ENCODE measurements at places on chromosomes 7 and 10. TPM values are rescaled to one million over a fixed set of nuclear protein-coding genes. Genes with fewer than 3 reads are reported as not detected.

- DNase-seq: no peak
- H3K4me1 ChIP-seq: peaks cover 4% of the 10 kb centered on the region
- H3K4me3 ChIP-seq: no peak overlapping the region
- no peak overlapping the region for H3K27ac ChIP-seq
Measured at GRCh38 chr7:121874298-121874697, 1.3 kb downstream of the PTPRZ1 start.

- no peak for DNase-seq
- no peaks in the 10 kb centered on the region for H3K36me3 ChIP-seq
- peaks cover 31% of the 10 kb centered on the region for H3K4me1 ChIP-seq
- H3K27me3 ChIP-seq: peaks cover 77% of the 10 kb centered on the region
Measured at GRCh38 chr10:117544711-117545140, 2.2 kb downstream of the EMX2 start.

DNA sequence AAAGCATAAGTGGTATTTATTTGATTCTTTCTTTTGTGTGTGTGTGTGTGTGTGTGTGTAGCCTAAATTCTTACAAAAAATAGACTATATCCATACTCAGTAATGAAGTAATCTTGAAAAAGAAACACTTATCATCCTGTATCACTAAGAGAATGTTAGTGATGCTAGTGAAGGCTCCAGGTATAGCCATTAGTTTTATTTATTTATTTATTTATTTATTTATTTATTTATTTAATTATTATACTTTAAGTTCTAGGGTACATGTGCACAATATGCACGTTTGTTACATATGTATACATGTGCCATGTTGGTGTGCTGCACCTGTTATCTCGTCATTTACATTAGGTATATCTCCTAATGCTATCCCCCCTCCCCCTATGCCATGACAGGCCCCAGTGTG lies 436.0 kb downstream of the HTR7 start:
- no peak overlapping the region for H3K27ac ChIP-seq
- H3K4me1 ChIP-seq: no peaks in the 10 kb centered on the region
- H3K27me3 ChIP-seq: no peaks in the 10 kb centered on the region
- no peaks in the 10 kb centered on the region for H3K36me3 ChIP-seq

DNA sequence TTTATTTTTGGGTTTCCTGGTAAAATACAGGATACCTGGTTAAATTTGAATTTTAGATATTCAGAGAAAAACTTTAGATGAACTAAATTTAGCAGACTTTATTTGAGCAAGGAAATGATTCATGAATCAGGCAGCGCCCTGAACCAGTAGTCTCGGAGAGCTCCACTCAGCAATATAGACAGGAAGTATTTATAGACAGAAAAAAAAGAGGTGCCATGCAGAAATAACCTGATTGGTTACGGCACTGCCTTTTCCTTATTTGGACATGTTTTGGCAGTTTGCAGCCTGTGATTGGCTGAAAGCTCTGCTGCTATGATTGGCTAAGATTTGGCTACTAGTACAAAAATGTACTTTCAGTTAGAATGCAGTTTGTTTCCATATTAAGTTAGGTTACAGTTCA lies 198.3 kb upstream of the DKK1 start:
- DNase-seq: no peak
- no peak overlapping the region for H3K27ac ChIP-seq
- no peaks in the 10 kb centered on the region for H3K36me3 ChIP-seq
- no peaks in the 10 kb centered on the region for H3K27me3 ChIP-seq

GRCh38 chr10:119403921-119404320 lies 138.6 kb downstream of the RGS10 start:
- no peaks in the 10 kb centered on the region for H3K27me3 ChIP-seq
- peak overlapping the region; percentile 2 for H3K27ac ChIP-seq
- peaks cover 3% of the 10 kb centered on the region for H3K36me3 ChIP-seq
- no peak overlapping the region for H3K4me3 ChIP-seq
- DNase-seq: no peak

GRCh38 chr10:102119417-102120141 lies 589 bp downstream of the LDB1 start:
- H3K36me3 ChIP-seq: no peaks in the 10 kb centered on the region
- peak; percentile 74 for DNase-seq
- H3K4me1 ChIP-seq: peaks cover 55% of the 10 kb centered on the region
- H3K27ac ChIP-seq: peak overlapping the region; percentile 97

DNA sequence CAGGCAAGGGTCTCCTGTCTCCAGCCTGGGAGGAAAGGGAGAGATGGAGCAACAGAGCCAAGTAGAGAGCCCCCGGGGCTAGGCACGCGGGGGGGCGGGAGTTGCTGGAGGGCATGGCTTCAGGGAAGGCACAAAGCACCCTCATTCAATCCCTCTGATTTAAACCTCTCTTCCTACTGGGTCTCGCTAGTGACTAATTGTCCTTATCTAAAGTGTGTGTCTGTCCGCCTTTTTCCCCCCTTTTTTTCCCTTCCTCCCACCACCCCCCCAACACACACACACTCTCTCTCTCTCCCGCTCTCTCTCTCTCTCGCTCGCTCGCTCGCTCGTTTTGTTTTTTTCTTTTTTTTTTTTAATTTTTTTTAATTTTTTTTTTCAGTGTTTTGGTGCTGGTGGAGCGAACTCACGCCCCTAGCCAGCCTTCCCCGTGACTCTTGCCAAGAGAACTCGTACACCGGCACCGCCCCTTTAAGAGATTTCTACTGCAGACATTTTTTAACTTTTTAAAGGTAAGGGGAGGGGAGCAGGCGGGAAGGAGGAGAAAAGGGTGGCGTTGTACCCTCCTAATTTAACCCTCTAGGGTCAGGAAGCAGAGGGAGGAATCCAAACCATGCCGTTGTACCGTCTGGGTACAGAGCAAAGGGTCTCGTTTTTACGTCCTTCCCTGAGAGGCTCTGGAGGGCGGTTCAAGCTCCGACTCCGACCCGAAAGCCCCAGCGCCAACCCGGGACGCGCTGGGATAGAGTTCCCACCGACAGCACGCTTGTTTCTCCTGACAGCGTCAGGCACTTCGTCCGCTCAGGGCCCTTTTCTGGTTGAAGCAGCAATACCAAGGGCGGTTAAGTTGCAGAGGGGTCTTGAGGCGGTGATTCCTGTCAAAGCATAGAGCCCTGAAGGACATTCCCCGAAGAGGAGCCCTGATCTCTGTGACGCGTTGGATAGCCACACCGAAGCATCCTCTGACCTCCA lies at the start of gene HPSE2:
Gene HPSE2, minus strand, starts transcription at position 195 of the 969 bp plus-strand sequence.
- no peak for DNase-seq
- peaks cover 23% of the 10 kb centered on the region for H3K4me1 ChIP-seq
- peak within 1 kb of the TSS; percentile 58 for H3K4me3 ChIP-seq
- H3K27ac ChIP-seq: no peak within 1 kb of the TSS

DNA sequence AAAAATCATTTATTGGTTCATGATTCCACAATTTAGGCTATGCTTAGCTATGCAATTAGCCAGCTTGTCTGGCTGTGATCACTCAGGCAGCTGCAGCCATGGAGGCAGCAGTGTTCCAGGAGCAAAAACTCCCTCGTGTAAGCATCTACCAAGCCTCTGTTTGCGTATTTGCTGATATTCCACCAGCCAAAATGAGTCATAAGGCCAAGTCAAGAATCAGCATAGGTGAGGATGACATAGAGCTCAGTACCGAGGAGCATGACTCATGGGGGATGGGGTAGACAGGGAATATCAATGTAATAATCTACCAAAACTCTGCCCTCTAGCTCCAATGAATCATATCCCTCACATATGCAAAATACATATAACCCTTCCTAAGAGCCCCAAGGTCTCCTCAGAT lies 63.3 kb downstream of the IMMP2L start:
- no peak overlapping the region for H3K27ac ChIP-seq
- H3K27me3 ChIP-seq: no peaks in the 10 kb centered on the region
- no peak overlapping the region for H3K4me3 ChIP-seq
- peaks cover 14% of the 10 kb centered on the region for H3K4me1 ChIP-seq

DNA sequence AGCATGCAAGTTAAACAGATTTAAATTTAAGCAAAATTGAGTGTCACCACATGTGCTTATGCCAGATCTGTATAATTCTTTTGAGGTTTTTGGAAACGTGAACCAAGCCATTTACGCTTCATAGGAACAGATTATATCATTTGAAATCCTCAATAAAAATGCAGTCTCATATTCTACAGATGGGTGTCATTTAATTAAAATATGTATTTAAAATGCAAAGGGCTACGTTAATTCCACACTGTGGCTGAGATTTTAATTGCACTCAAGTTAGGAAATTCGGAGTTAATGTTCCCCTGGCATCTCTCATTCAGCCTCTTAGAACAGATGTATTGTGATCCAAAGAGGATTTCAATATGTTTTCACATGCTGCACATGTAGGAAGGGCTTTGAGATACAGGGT lies 164.5 kb upstream of the LRGUK start:
- H3K36me3 ChIP-seq: peaks cover 28% of the 10 kb centered on the region
- H3K4me1 ChIP-seq: no peaks in the 10 kb centered on the region
- H3K27ac ChIP-seq: no peak overlapping the region
- H3K4me3 ChIP-seq: no peak overlapping the region

The TEX47 gene
- not detected for total RNA-seq

The TBC1D12 gene
- total RNA-seq: 0.39 TPM

The GNAI1 gene
- total RNA-seq: 3.6 TPM

The HERPUD2 gene
- total RNA-seq: 26.7 TPM

The TOMM7 gene
- total RNA-seq: 254 TPM

The EGFR gene
- total RNA-seq: 0.09 TPM

The SLC29A4 gene
- 1.7 TPM for total RNA-seq

The ANKRD26 gene
- 13.2 TPM for total RNA-seq

The RGR gene
- not detected for total RNA-seq

The ZNF25 gene
- total RNA-seq: 7.3 TPM

The ABCB1 gene
- 4.9 TPM for total RNA-seq
